ENCODE measurements at places on chromosomes 7 and 10. TPM values are rescaled to one million over a fixed set of nuclear protein-coding genes. Genes with fewer than 3 reads are reported as not detected.

GRCh38 chr7:128235471-128235870 lies 5.6 kb upstream of the LEP start:
- no peak for DNase-seq

The CDC14C gene
- total RNA-seq, result not detected

The HOXA3 gene
- total RNA-seq, result 7.2 TPM

DNA sequence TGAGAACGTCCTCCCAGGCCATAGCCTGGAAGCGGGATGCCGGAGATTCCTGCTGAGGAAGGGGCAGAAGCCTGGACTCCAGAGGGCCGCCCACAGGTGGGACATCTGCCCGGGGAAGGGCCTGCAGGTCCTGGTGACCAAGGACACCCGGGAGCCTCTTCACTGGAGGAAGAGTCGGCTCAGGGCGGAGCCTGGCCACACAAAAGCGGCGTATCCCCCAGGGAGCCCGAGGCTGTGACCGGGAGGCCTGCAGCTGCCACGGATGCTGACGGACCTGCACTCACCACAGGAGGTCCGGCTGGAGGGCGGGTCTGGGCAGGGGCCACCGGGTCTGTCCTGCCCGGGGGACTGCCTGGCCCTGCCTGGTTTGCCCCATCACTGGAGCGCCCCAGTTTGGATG lies 15.5 kb upstream of the ADGRA1 start:
- DNase-seq, result no peak

DNA sequence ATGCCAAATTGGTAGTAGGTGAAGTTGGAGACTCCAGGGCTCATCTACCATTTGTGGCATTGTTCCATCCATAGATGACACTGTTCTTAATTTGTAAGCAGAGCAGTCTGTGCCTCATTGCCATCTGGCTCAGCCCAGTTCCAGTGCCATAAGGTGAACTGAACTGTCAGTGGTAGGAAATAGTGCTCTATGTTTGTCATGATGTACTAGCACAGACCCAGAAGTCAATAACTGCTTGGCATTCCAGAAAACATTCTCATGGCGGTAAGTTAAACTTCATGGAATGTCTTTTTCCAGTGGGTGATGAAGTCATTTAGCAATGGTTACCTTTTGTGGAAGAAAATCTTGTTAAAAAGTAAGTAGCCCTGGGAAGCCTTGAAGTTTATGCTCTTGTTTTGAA lies 302.7 kb downstream of the SUGCT start:
- no peak for DNase-seq

- no peak for DNase-seq
These were observed 159.5 kb downstream of the GPAM start for GRCh38 chr10:112024079-112024478.

GRCh38 chr10:24848195-24848594 lies 104.2 kb downstream of the PRTFDC1 start:
- DNase-seq, result no peak

- DNase-seq, result no peak
These were observed 18.7 kb upstream of the FOXK1 start for GRCh38 chr7:4663239-4664018.

Measured in posterior vena cava (tissue), 2 donors.